ENCODE measurements at places on chromosomes 12 and 14.
A peak's percentile ranks its signal among the peaks of the same experiment; 100 is the strongest.

GRCh38 chr12:53989227-53990113 is 4.5 kb downstream of the HOXC10 start:
- DNase-seq = no peak

DNA sequence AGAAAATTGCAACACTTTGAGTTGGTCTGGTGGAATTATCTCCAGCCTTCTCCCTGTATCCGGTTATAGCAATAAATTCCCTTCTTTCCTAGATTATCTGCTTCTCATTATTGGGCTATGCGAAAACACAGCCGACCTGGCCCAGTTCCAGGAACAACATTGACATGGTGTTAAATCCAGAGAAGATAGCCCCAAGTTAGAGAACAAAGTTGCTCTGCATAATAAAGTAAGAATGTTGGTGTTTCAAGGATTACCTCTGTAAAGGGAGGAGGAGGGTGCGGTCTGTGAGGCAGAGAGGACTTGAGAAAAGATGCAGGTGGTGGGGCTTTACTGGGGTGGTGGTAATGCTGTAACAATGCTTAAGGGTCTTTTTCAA is 12.1 kb downstream of the TCL1A start:
- DNase-seq = no peak

GRCh38 chr14:72781561-72782508 is 112.1 kb downstream of the DPF3 start:
- peak; percentile 82 for DNase-seq

DNA sequence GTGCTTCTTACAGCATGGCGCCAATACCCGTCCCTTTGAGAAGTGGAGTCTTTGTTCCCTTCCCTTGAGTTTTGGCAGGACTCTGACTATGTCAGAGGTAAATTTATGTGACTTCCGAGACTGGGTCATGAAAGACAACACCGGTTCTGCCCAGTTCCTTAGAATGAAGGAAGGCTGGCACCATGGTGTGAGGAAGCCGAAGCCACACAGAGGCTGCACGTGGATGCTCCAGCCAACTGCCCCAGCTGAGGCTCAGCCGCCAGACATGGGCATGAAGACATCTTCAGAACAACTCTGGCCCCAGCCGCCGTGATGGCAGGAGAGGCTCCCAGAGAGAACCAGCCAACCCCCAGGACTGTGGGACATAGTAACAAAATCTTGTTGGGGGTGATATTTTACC is 111.2 kb downstream of the CALM1 start:
- no peak for DNase-seq

- peak; percentile 43 for DNase-seq
Measured at GRCh38 chr12:63420206-63420644, 248.1 kb downstream of the DPY19L2 start.

DNA sequence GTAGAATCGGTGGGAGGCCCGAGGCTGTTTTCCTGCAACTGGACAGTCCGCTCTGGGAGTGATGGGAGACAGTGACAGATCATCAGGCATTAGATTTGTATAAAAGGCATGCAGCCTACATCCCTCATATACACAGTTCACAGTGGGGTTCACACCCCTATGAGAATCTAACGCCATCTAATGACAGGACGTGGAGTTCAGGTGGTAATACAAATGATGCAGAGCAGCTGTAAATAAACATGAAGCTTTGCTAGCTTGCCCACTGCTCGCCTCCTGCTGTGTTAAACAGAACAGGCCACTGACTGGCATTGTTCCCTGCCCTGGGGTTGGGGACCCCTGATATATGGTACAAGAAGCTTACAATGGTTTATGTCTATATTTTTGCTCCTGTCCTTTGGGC is 179.0 kb downstream of the LRFN5 start:
- DNase-seq = no peak

GRCh38 chr12:51071663-51072062 is 11.7 kb downstream of the CSRNP2 start:
- DNase-seq = no peak

DNA sequence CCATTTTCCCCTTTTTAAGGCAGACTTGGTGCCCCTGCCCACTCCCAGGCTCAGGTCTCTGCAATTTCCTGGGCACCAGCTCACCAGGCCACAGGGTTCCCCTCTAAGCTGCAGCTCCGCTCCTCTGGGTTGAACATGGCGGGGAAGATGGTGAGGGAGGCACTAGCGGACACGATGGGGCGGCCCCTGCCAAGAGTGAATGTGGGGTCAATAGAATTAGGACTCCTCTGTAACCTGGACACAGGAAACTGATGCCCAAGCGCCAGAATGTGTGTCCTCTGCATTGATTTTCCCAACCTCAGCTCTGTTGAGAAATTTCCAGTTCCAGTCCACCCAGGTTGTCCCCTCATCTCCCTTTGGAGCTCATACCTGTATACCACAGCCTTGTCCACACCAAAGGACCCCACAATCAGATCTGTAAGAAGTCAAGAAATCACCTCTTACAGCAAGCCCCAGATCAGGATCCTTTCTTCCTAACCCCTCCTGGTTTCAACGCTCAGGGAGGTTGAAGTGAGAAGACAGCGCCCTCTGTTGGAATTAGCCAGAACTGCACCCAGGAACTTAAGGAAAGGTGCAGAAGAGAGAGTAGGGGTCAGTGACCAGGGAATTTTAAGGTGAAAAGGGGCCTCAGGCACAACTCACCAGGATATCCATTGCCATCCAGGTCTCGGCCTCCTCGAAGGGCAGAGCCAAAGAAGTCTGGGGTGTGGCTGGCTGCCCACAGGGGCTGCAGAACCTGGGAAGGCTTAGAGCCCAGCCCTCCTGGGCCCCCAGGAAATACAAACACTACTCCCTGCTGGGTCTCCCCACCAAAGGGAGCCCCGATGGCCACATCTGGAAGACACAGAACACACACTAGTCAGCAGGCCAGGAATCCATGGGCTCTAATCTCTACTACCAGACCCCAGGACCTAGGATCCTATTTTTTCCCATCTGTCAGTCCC is 14.7 kb downstream of the ITGA5 start:
- DNase-seq = no peak

GRCh38 chr14:20836668-20837338 is 34.2 kb upstream of the RNASE1 start:
- DNase-seq = no peak

- no peak for DNase-seq
Measured at GRCh38 chr14:92880351-92880750, 42.6 kb upstream of the CHGA start.

DNA sequence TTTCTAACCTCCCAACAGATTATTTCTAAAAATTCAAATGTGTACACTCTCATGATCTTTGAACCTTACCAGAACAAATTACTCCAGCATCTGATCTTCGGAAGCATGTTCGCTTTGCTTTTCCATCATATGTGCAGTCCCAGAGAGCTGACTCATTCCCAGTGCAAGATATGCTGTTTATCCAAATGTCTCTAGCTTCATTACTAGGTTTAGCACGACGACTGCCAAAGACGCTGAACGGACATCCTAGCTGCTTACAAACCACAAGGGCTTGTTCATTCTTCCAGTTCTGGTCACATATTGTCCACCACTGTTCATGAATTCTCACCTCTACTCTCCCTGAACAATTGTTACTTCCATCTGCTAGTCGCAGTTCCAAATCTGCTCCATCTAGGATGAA is 40.5 kb downstream of the CD163L1 start:
- no peak for DNase-seq

GRCh38 chr14:58571769-58572472 is 65.8 kb upstream of the DACT1 start:
- peak; percentile 32 for DNase-seq

GRCh38 chr12:77728018-77728417 is 102.7 kb upstream of the NAV3 start:
- no peak for DNase-seq

All from HS-5 (cell line).